ENCODE measurements at places on chromosomes 12 and 14. TPM values are rescaled to one million over a fixed set of nuclear protein-coding genes. Genes with fewer than 3 reads are reported as not detected.

DNA sequence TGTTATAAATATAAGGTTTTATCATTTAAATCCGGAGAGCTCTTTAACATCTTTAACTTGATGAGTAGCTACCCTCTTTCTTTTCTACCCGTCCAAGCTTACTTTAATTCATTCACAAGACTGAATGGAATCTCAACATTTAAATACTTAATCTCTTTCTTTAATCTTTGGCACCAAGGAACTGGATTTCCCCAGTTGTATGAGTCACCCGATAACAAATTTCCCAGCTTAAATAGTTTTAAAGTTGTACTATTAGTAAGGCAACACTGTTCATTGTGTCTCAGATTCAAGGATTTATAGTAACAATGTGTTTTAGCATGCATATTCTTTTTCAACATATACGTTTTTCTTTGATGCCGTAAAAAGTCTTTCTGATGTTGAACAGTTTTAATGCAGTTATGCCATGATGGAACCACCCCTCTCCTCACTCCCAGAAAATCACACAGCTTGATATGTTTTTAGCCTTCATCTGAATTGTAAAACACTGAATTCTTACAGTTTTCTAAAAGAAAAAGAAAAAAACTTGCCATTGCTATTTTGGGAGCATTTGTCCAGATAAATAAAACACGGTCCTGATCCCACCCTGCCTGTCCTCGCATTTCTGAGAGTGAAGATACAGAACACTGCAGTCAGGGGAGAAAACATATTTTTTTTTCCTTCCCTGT lies 16.0 kb upstream of the LRP6 start:
- DNase-seq, result no peak

GRCh38 chr12:12999271-12999958 lies 650 bp downstream of the HEBP1 start:
- no peak for DNase-seq

GRCh38 chr12:44127966-44128710 lies 292.3 kb downstream of the TMEM117 start:
- no peak for DNase-seq

- DNase-seq, result no peak
These were observed 133.1 kb upstream of the CNOT2 start for GRCh38 chr12:70110085-70110484.

DNA sequence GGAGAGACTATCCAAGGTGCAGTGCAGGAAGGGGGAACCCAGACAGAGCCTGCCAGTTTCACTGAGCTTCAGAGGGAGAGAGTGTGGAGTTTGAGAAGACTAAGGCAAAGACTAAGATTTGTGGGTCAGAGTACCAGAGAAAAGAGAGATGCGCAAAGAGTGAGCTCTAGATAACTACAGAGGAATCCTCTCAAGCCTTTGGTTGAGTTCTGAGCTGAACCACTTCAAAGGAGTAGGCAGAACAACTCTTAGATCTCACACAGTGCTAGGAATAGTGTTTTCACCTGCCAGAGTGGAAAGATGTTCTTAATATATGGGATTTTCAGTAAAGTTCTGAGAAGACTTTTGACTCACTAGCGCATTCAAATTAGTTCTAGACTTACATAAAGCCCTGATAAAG lies 10.7 kb upstream of the M6PR start:
- no peak for DNase-seq

DNA sequence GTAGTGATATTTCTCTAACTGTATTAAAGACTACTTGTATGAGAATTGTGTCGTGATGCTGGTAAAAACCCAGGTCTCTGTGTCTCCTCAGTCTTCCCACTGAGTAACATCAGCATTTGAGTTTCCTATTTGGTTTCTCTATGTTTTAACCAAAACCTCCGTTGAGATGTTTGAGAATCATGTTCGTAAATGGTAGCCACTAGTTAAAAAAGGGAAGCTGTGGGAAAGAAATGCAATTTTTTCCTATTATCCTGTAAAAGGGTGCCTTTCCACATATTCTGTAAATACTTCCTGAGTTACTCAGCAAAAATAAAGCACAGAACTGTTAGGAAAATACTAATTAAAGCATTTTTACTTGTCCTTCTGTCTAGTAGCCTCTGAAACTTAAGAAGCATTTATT lies 7.0 kb downstream of the CLEC1B start:
- DNase-seq, result no peak

DNA sequence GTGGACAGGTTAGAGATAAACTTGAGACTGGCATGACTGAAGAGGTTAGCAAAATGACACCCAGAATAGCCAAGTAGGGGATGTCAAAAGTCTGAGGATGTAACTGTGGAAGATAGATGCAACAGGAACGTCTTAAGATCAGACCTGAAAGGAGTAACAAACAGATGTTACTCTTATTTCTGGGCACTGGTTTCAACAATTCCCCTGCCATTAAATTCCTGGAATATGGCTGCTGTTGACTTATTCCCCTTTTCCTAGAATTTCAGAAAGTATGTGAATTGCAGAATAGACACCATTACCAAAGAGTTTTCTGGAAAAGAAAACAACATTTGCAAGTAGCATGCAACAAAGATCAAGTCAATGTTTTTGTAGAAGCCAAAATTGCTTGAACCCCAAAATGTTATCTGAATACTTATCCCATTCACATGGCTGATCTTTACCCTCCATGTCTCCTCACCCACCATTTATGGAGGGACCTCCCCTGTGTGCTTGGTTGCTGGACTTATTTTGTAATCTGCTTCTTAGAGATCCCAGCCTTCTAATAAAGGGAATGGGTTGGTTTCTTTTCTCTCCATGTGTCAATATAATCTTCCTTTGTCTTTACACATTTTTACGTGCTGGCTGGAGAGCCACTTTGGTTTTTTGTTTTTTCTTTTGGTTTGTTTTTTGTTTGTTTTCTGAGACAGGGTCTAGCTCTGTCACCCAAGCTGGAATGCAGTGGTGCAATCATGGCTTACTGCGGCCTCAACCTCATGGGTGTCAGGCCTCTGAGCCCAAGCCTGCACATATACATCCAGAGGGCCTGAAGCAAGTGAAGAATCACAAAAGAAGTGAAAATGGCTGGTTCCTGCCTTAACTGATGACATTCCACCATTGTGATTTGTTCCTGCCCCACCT lies 57.0 kb downstream of the BBS10 start:
- no peak for DNase-seq

DNA sequence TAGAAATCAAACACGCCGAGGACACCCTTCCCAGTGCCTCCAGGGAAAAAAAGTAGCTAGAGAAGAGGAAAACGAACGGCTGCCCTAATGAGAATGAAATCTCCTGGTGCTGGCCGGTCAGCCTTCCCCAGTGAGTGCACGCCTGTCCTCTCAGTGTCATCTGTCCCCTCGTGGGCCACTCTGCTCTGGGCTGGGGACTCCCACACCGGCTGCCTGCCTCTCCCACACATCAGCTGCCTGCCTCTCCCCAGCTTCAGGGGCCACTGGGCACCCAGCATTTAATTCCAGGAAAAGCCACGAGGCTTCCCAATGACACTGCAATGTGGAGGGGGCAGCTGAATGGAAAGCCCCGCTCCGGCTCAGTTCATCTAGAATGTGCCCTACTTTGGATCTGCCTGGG lies 59.0 kb downstream of the CCDC85C start:
- DNase-seq, result no peak

DNA sequence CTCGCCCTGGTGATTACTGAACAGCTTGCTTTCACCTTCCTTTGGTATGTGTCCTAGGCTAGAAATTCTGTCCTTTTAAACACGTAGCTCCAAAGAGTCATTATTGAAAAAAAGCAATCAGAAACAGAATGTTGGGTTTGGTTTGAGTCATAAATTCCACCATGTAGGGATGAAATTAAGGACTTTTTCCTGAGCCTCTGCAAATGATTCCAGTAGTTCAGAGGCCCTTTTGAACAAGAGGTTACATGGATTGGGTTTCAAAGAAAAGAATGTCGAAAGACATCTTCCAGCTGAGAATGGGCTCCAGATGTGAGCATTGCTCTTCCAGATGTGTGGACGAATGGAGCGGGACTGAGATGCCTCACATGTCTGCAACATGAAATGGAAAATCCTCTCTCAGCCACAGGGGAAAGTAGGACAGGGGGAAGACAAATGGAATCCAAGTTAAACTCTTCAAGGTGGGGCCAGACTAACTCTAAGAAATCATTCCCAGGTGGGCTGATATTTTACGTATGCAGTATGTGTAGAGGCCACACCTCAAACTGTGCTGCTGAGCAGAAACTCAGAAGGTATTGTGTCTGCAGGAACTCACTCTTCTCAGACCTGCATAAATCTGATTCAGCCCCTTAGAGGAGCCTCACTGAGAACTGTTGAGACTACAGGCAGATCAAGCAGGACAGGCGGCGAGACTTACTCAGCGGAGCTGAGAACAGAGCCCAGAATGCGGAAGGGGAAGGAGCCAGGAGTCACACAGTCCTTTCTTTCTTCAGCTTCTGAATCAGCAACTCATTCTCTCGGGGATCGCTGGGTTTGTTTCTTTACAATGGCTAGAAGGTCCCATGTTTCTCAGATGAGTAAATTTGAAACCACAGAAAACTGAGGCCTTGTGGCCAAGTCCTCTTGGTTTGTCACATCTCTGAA lies 23.3 kb upstream of the EMP1 start:
- no peak for DNase-seq

GRCh38 chr12:23810329-23810902 lies 139.1 kb downstream of the SOX5 start:
- no peak for DNase-seq

- DNase-seq, result no peak
These were observed 2.3 kb downstream of the LTBP2 start for GRCh38 chr14:74609721-74610120.

GRCh38 chr12:91367234-91367849 lies 184.7 kb upstream of the DCN start:
- no peak for DNase-seq

- DNase-seq, result no peak
These were observed 325.8 kb upstream of the DIO3 start for GRCh38 chr14:101235335-101236103.

- no peak for DNase-seq
These were observed 110.6 kb downstream of the CACNA1C start for GRCh38 chr12:2163177-2163941.

GRCh38 chr14:65242732-65243134 lies 140.4 kb upstream of the MAX start:
- no peak for DNase-seq

GRCh38 chr12:76745343-76745742 lies 18.6 kb upstream of the ZDHHC17 start:
- DNase-seq, result no peak

GRCh38 chr12:49568442-49569162 lies 660 bp upstream of the MCRS1 start:
- DNase-seq, result no peak

- DNase-seq, result no peak
These were observed 12.1 kb upstream of the NXPH4 start for GRCh38 chr12:57204454-57204853.

DNA sequence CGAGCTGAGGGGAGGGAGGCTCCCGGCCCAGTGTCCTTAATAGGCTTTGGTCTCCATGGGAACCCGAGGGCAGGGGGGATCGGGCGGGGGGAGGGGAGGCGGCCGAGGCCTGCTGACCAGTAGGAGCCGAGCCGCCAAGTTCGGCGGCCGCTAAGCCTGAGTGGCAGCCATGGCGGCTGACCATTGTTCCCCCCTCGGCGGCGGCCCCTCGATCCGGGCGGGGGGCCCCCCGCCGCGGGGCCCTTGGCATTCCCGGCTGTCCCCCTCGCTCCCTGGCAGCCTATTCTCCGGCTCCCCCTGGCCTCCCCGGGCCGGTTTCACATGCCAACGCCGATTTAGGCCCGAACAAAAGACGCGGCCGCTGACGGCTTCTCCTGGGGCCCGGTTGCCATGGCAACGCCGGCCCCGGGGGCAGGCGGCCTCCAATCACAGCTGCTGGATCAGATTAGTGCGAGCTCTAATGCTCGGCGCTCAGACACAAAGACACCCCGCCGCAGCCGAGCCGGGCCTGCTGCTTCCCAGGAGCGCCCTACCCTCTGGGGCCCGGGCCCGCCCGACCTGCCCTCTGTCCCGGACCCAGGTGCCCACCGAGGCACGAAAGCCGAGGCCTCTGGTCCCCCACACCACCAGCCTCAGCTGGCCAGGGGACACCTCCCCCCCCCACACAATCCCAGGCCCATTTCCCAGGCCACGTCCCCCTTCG lies 7.3 kb downstream of the MSI1 start:
- DNase-seq, result peak; percentile 79

DNA sequence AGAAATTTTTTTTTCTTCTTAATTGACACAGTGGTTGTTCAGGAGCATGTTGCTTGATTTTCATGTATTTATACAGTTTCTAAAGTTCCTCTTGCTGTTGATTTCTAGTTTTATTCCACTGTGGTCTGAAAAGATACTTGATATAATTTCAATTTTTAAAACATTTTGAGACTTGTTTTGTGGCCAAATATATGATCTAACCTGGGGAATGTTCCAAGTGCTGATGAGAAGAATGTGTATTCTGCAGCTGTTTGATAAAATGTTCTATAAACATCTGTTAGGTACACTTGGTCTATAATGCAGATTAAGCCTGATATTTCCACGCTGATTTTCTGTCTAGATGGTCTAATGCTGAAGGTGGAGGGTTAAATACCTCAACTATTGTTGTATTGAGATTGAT lies 151.4 kb upstream of the IFNG-AS1 start:
- DNase-seq, result no peak

KCNA5 gene
- 2.5 TPM for polyA plus RNA-seq

SOX5 gene
- 7.3 TPM for polyA plus RNA-seq

TAS2R19 gene
- 0.94 TPM for polyA plus RNA-seq

TMCC3 gene
- 48.3 TPM for polyA plus RNA-seq

OR6C2 gene
- polyA plus RNA-seq, result not detected

CCDC88C gene
- polyA plus RNA-seq, result 31.2 TPM

SYCP3 gene
- 2.5 TPM for polyA plus RNA-seq

POU6F1 gene
- polyA plus RNA-seq, result 6.7 TPM

ZBTB42 gene
- 4.4 TPM for polyA plus RNA-seq

BMP4 gene
- polyA plus RNA-seq, result 48.5 TPM

NKX2-1 gene
- polyA plus RNA-seq, result not detected

RASSF9 gene
- polyA plus RNA-seq, result 16.7 TPM

NID2 gene
- polyA plus RNA-seq, result 129 TPM

KERA gene
- polyA plus RNA-seq, result not detected

C12orf54 gene
- 0.60 TPM for polyA plus RNA-seq

Data from right renal cortex interstitium (tissue), 3 donors.